ENCODE measurements at places on chromosomes 2 and 18.

DNA sequence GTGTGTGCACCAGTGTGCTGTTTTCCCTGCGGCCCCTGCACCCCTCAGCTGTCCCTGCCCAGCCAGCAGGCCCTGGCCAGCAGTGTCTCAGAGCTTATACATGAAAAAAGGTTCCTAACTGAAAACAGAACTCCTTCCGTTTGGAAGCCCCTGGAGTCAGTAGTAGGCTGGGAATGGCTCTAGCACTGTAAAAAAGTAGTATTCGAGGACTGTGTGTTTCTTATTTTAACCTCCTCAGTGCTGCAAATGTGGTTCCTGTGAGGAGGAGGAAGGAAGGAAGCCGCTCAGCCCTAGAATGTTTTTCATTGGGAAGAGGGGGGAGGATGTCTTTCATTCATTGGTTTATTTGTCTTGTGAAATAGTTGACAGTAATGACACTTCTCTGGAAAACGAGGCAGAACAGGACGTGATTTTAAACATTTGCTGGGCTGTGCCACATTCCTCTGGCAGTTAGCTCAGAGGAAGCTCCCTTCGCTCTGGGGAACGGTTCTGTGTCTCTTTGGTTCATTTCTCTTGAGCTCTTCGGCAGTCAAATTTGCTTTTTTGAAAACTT is 103.5 kb downstream of the SPTBN1 start:
- no peak for DNase-seq

GRCh38 chr2:233964581-233964980 is 47.4 kb downstream of the TRPM8 start:
- no peak for DNase-seq

- DNase-seq = no peak
Observed at GRCh38 chr2:14324308-14324707, 308.2 kb upstream of the LRATD1 start.

DNA sequence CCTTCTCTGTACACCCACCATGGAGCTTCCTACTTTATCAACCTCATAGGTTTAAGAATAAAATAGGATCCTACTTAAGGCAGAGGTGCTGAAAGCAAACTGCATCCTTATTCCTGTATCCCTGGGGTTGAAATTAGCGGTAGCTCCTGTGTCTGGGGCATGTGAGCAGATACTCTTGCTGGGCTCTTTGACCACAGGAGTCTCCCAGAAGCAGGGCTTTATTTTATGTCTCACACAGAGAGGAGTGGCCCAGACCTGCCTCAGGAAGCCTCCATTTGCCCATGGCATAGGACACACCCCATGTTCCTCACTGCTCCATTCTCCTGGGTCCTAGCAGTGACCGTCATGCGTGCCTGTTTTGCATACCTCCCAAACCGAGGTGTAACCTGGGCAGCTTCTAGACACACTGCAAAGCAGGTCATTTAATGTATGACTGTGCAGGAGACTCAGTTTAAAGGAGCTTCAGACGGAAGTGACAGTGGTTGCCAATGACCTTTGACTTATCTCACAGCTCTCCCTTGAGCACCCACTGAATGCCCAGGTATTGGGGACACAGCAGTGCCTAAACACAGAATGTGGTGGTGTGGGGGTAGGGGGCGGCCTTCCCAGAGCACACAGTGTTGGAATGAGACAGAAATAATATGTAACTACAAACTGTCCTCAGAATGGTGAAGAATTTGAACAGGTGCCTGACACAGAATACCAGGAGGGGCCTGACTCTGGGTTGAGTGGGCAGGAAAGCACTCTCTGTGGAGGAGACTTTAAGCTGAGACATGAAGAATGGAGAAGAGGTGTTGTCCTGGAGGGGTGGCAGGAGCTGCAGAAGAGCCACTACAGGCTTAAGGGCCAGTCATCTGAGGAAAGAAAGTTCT is 3.7 kb downstream of the TMEM37 start:
- no peak for DNase-seq

DNA sequence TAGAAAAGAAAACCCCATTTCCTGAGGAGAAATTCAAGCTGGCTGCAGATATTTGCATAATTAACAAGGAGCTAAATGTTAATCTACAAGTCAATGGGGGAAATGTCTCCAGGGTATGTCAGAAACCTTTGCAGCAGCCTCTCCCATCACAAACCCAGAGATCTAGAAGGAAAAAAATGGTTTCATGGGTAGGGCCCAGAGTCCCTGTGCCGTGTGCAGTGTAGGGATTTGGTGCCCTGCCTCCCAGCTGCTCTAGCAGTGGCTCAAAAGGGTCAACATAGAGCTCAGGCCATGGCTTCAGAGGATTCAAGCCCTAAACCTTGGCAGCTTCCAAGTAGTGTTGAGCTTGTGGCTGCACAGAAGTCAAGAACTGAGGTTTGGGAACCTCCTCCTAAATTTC is 290.2 kb upstream of the TMEFF2 start:
- DNase-seq = no peak
